CD4-positive, alpha-beta T cell treated with Interleukin-15 for 1 hour (primary cell): ENCODE measurements at places on chromosomes 1 and 21.

DNA sequence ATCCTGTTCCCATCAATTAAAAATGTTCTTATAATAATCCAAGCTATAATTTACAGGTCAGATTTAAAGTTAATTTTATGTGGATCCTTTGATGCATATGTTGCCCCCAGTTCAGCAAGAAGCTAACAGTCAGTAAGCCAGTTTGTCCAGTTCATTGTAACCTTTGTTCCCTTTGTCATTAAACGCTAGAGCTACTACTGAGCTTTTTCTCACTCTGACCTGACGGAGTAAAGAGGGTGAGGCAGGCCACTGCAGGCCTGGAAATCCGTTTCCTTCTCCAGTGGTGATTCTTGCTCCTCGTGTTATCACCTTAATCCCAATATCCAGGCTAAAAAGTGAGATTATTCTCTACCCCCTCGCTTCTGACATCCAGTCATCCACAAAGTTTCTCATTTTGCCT, 10.2 kb downstream of the YBX1 start:
- no peak for DNase-seq

GRCh38 chr21:43728467-43729390, 9.8 kb downstream of the PDXK start:
- DNase-seq: peak; percentile 88

GRCh38 chr1:91928026-91928425, 21.2 kb upstream of the BRDT start:
- no peak for DNase-seq

- no peak for DNase-seq
Observed at GRCh38 chr1:206041640-206042039, 11.3 kb upstream of the RHEX start.
